HuH-7 (cell line): ENCODE measurements at places on chromosomes 2 and 18.

DNA sequence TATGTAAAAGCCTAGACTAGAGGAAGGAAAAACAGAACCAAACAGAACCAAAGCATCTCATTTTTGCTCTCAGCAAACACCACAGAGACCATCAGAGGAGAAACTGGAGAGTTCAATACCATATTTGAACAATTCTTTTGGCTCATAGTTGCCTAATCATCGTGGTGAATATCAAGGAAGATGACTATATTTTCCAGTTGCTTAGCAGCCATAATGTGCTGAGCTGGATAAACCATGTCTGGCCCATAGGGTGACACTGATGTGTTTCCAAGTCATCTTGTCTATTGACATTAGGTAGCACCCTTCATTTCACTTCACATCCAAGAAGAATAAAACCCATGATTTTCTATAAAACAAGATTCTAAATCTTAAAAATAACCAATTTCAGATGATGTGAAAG is 5.9 kb upstream of the XRCC5 start:
- no peak for DNase-seq

DNA sequence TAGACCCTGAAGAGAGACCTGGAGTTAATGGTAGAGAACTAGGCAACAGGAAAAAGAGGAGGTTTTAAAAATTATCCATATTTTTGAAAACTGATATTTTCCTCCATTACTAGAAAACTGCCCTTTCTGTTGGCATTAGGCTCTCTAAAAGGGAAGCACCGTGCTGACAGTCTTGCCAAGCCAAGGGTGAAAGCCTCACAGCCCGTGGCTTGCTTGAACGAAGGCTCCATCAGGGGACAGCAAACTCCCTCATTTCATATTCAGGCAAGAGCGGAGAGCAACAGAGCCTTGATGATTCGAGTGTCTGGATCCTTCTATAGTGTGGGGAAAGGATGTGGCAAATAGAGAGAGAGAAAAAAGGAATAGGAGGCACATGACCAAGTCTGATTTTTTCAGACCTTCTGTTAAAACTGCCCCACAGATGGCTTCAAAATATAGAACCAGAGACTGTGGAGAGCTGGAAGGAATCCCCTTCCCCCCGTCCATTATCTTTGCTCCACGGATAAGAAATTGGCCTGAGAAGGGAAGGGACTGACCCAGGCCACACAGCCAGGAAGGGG is 67.0 kb downstream of the CACNB4 start:
- no peak for DNase-seq

GRCh38 chr18:25298853-25299274 is 53.1 kb downstream of the ZNF521 start:
- no peak for DNase-seq

- no peak for DNase-seq
These were observed 433.2 kb upstream of the RGPD4 start for GRCh38 chr2:107393516-107393915.

- no peak for DNase-seq
These were observed 99.2 kb downstream of the SESTD1 start for GRCh38 chr2:179165356-179166000.

DNA sequence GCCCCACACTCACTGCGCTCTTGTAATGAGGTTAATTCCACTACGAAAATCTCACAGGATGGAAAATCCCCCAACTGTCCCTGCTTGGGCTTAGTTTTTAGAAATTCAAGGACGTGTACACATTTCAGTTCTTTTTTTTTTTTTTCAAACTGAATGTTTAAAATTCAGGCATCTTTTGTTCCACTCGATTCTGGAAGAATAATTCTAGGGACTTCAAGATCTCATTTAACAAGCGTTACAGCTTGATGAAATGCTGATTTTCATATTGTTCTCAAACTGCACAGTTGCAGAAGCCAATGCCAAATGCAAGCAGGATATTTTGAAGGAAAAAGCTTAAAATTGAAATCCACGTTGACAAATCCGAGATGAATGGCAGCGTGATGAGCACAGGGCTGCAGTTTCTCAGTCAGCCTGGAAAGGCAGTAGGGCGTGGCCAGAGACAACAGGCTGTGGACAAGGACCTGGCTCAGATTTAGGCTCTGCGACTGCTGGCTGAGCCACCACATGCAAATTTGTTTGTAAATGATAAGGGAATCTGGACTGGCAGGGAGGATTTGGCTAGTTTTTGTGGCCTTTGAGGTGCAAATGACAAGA is 128.1 kb upstream of the MYCN start:
- DNase-seq = peak; percentile 26

- no peak for DNase-seq
These were observed 29.7 kb downstream of the ZC3H6 start for GRCh38 chr2:112305132-112305531.

DNA sequence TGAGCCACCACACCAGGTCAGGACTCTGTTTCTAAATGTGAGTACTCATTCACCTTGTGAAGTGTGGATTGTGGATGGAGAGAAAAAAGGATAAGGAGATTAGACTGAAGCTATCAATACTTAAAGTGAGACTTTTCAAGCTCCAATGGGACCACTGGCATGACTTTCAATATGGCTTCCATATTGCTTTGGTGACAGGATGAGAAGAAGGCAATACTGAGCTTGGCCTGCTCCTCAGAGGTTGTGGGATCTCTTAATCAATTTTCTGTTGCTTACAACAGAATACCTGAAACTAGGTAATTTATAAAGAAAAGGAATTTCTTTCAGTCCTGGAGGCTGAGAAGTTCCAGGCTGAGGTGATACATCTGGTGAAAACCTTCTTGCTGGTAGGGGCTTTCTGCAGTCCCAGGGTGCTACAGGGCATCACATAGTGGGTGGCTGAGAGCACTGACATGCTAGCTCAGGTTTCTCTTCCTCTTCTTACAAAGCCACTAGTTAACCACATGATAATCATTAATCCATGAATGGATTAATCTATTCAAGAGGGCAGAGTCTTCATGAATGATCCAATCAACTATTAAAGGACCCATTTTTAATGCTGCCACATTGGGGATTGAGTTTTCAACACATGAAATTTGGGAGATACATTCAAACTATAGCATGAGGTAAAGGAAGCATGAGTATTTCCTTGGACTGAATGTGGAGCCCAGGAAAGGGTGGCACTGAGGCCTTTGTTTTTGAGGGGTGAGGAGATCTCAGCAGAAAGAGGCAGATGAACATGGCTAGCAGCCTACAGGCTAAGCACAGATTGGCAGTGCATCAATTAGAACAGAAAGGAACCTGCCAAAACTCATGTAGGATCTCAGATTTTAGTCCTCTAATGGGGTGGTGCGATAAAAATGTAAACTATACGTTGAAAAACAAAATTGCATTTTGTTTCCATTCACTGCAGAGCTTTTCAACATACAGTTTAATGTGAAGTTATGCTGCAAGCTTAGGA is 274.5 kb downstream of the PIK3C3 start:
- no peak for DNase-seq

GRCh38 chr2:37039580-37039979 is 44.6 kb downstream of the HEATR5B start:
- DNase-seq = no peak

GRCh38 chr18:75959150-75959549 is 531.6 kb upstream of the SMIM21 start:
- DNase-seq = no peak

DNA sequence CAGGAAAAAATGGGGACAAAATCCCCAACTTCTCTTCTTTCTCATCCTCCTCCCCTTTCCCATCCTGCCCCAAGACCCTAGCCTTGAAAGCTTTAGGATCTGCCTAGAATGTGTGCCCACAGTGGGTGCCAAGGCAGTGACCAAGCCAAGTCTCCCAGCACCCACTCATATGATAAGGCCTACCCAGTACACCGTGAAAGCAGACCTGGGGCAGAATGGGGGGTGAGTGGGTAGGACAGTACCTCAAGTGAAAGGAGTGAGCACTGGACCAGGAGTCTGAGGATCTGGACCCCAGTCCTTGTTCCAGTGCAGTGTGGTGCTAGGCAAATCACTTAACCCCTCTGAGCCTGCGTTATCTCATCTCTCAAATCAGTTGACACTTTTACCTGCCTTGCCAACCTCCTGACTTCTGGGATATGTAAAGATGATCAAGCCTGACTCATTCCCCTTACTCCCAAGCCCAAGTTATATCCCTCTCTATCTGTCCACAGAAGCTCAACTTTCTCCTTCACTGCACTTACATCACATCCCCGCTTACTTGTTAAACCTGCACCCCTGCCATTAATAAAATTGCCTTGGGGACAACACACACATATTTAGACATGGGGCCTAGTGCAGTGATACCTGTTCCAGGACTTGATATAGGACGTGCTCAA is 109.7 kb downstream of the ATL2 start:
- no peak for DNase-seq

DNA sequence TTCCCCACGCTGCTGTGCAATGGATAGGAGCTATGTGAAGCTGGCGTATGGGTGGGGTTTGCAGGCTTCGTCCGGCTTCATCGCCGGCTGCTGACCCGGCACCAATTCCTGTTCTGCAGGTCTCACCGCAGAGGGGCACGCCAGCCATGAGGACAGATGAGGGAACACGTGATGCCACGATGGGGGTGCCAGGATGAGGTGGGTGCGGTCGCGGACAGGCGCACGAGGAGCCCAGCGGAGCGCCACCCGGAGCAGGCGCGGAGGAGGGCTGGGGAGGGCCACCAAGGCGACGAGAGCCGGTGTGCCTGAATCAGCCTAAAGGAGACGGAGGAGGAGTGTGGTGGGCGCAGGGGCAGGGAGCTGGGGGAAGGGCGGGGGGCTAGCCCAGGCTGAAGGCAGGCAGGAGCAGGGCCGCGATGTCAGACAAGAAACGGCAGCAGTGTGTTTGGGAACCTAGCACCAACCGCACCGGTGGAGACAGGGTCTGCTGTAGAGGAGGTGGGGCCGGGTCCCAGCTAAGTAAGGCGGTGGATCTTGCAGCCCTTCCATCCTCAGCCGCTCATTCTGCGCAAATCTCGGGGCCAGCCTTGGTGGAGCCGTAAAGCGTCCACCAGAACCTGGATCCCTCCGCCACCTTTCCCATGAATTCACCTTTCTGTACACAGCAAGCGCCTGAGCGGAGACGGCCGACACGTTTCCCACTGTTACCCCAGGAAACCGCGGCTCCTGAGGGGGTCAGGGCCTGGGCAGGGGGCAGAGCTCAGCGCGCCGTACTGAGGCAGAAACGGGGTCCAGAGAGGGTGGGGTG is 17.0 kb upstream of the CD8A start:
- DNase-seq = peak; percentile 87

DNA sequence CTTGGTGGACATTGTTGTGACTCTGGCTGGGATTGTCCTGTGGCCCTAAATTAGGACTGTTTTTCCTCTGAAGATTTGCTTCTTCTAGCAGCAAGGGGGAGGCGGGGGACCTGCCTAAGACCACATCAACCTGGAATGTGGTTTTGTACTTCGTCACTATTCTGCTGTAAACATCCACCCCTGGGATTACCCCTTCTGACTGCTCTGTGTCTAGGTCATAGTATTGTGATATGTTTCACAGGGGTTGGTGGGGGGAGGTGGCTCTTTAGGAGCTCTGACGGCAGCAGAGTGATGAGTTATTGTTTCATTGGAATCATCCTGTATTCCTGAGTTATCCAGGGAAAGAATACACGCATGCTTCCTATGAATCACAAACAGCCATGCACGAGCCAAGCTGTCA is 226.4 kb upstream of the MYT1L start:
- no peak for DNase-seq

DNA sequence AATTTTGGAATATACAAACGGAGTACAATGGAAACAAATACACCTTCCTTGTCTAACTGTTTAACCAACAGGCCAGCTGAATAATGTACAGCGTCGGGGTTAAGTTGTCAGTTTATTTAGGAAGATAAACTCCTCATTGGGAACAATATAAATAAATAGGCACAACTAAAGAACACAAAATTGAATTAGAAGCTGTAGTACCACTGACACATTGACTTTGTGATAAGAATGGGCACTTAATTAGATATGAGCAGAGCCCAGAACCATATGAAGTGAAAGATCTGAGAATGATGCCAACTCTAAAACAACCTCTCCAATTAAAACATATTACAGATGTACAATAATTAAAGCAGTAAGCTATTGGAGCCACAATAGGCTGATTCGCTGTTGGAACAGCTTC is 44.4 kb downstream of the CCDC68 start:
- no peak for DNase-seq

- DNase-seq = no peak
These were observed 1466.3 kb downstream of the DPP10 start for GRCh38 chr2:115908731-115909130.

DNA sequence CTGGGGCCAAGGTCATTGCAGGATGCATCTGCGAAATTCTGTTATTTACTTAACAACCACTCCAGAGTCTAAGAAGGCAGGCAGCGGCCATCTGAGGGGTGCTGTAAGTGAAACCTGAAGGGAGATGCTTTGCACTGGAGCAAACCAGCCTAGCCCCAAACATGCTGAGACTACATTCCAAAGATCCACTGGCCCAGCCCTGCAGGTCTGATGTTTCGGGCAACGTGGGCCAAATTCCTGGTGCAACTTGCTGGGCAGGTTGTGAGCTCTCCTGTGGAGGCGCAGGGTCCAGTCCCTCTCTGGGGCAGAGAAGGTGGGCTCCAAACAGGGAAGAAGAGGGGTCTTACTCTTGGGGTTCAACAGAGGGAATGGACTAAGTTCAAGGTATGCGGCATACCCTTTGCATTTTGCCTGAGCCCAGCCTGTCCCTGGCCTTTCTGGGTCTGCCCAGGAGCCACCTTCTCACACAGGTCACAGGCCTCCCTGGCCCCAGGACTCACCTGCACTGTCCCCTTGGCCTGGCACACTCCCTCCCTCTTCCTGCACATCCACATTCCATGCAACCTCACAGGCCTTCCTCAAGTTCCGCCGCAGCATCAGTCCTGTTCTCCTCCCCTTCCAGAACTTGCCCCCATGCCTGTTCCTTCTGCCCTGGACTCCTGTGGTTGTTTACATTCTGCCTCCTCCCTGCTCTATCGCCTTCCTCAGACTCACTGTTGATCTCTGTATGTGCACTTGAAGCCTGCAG is 5.1 kb upstream of the MAL start:
- DNase-seq = no peak
